ENCODE measurements at places on chromosomes 12 and 14.

GRCh38 chr14:47674148-47674542, 1.3 kb downstream of the MDGA2 start:
- no peak for DNase-seq

- DNase-seq = no peak
Observed at GRCh38 chr14:68784978-68785533, 7.8 kb downstream of the ZFP36L1 start.

DNA sequence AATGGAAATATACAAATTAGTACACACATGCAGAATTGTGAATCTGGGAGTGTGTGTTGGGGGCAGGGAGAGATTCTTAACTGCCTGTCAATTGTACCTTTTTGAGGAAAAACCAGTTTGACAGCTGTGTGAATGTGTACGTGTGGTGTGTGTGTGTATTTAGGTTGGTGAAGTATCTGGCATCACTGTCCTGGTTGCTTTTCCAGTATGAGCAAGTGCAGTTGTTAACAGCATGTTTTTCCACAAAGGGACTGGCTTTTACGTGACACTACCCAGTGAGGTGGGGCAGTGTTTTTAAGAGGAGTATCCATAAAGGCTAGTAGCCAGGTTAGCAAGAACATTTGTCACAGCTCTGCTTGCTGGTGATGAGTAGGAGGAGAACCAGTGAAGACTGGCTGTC, 56.1 kb downstream of the DAAM1 start:
- no peak for DNase-seq

GRCh38 chr12:110024051-110024450, 24.3 kb downstream of the C12orf76 start:
- no peak for DNase-seq

DNA sequence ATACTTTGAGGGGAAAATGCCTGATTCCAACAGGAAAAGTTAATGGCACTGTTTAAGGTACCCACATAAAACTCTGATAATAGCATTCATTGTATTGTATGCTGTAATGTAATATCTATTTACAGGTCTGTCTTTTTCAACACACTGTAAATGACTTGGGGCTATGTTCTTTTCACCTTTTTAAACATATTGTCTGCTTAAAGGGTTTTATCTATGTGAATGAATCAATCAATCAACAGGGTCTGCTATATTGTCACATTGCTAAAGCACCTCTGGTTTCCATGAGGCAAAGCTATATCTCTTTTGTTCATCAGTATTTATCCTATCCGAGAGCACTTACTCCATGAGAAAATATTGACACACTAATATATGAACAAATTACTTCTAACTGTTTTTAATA, 288.0 kb downstream of the SLC6A15 start:
- no peak for DNase-seq

DNA sequence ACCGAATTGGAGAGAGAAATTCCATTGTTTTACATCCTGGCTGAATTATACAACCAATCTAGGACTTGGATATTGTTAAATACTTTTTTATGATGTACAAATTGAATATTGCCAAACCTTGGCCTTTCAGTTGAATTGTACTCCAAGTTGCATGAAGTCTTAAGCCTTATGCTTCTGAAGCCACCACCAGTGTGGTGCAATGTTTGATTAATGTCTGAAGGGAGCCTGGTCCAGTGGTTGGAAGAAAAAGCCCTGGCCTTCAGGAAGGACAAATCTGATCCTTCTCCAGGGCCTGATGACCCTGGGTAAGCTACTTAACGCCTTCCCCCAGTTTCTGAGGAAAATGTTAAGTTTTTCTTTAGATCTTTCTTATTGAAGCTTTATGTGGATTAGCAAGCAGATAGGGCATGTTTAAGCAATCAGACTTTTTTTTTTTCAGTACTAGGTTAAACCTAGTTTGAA, 72.0 kb downstream of the PAPOLA start:
- DNase-seq = no peak

DNA sequence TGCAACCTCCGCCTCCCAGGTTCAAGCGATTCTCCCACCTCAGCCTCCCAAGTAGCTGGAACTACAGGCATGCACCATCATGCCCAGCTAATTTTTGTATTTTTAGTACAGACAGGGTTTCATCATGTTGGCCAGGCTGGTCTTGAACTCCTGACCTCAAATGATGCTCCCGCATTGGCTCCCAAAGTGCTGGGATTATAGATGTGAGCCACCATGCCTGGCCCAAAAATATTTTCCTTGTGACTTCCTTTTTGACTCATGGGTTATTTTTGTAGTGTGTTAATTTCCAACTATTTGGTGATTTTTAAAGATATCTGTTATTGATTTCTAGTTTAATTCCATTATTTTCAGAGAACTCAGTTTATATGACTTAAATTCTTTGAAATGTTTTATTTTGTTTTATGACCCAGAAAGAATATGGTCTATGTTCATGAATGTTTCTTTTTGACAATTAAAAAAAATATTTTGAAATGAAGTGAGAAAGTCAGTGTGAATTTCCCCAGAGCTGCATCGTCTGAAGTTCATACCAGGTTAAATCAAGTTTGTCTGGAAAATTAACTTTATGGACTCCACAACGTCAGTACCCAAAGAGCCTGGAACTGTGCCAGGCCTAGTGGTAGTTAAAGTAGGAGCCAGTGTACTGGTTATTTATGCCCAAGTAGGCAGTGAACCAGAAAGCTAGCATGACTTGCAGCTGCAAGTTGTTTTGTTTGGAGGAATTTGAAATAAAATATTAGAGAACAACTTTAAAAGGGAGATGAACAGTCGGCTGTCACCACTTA, 2.8 kb upstream of the CDKL1 start:
- DNase-seq = no peak

DNA sequence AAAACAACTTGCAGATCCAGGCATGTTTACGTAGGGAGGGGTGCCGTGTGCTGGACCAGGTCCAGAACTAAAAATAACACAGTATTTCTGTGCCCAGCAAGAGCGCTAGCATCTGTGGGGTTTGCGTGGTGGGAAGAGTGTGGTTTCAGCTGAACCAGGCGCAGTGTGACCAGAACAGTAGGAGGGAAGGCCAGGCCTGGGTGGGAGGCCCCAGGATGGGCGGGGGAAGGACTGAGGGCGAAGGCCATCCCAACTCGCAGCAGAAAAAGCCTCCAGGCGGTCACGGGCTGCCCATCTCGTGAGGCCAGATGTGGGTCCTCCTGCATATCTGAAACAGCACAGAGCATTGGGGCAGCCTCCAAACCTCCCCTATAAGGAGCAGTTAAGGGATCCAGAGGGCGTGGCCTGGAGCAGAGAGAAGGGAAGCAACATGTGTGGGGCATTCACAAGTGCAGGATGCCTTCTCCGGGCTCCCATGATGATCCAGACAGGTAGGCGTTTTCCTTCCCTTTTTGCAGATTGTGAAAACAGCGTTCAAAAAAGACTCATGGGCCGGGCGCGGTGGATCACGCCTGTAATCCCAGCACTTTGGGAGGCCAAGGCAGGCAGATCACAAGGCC, 17.8 kb upstream of the CD9 start:
- DNase-seq = peak; percentile 87

DNA sequence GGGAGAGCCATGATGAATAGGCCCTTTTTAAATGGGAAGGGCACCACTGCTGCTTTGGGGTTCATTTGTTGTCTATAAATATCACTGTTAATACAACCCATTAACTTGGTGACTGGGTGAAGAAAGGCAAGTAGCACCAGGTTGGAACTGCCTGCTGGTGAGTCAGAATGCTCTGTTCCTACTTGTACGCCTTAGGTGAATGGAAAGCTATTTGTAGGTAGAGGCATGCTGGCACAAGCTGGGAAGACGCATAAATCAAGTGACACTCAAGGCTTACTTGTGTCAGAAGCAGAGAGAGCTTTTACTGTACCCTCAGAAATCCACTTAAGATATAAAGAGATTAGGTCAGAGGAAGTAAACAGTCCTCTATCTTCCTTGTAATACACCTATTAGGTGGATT, 142.5 kb downstream of the TMX1 start:
- no peak for DNase-seq

GRCh38 chr14:85024931-85025330, 505.0 kb upstream of the FLRT2 start:
- no peak for DNase-seq

GRCh38 chr12:79020106-79020505, 155.5 kb downstream of the SYT1 start:
- DNase-seq = peak; percentile 15

GRCh38 chr12:89873745-89874144, 165.1 kb upstream of the ATP2B1 start:
- DNase-seq = no peak

GRCh38 chr12:116096874-116097273, 180.6 kb downstream of the MED13L start:
- DNase-seq = no peak

DNA sequence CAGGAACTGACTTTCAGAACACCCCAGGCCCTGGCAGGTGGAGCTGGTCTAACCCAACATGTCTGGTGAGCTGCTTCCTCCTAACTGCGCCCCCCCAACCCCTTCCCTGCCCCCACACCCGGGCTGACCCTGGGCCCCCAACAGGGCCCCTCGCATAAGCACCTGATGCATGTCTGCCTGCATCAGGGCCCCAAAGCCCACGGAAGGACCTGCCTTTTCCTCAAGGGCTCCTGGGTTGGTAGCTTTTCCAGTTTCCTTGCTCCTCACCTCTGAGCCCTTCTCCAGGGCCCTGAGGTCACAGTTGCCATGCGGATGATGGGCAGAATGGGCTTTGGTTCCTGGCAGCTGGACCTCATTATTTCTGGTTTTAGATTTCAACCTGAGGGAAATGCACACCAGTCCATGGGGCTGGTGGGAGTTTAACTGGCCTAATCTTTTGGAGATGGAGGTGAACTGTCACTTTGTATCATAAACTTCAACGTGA, 18.5 kb downstream of the TESC start:
- DNase-seq = no peak

DNA sequence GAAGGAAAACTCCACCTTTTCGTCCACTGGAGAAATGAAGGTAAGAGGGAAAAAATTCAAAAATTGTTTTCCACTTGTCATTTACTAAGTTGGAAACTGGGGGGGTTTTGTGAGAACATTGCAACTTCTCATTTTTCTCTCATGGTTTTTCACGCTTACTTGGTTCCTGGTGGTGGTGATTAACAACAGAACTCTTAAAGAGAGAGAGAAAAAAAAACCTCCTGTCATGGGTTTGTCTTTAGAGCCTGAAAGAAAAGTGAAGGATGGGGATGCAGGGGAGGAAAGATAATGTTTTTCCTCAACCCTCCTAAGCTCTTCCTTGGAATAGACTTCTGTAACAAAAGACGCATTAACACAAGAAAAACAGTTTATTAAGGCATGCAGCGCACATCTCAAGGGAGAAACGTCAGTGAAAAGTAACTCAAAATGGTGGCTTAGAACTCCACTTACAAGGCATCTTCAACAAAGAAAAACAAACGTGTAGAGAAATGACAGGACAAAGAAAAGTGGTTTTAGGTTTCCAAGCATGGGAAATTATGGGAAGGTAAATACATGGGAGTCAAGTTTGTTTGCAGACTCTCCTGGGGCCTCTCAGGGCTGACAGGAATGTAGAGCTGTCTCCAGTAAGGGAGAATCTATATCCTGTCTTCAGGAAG, 81.9 kb upstream of the ATF7IP start:
- no peak for DNase-seq

DNA sequence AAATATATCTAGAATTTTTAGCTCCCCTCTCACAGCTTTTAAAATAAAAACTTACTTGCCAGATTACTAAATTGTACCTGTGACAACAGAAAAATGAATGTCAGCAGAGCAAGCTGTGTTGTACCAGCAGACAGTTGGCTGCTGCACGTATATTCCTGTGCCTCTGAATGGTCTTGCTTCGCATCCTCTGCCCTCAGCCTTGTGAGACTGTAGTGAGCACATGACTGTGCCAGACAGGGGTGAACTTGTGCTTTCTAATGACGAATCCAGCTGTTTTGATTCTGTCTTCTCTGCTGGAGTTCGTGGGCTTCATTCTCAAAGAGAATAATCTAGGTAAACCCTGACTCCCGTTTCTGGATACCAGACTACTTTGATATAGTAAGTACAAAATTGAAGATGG, 58.3 kb upstream of the FRMD6 start:
- DNase-seq = no peak

GRCh38 chr12:58847901-58848600, 72.3 kb downstream of the LRIG3 start:
- DNase-seq = peak; percentile 18

DNA sequence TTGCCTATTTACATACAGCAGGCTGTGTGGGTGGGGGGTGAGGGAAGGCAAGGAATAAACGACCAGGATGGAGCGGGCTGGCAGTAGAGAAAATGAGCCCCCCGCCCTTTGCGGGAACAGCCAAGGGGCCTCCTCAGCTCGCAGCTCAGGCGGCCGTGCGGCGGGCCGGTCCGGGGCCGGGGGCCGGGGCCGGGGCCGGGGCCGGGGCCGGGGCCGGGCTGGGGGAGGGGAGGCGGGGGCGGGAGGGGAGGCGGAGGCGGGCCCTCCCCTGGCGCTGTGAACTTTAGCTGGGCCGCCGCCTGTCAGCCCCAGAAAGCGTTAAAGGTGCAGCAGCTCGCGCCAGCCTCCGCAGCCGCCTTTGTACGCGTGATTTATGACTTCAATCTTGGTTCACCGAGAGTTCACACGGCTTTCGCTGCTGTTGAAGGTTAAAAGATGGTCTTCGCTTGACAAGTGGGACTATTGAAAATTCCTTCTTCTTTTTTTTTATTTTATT, 28.8 kb downstream of the HOXC4 start:
- no peak for DNase-seq

- DNase-seq = no peak
Observed at GRCh38 chr12:60191676-60192359, 596.0 kb downstream of the SLC16A7 start.

DNA sequence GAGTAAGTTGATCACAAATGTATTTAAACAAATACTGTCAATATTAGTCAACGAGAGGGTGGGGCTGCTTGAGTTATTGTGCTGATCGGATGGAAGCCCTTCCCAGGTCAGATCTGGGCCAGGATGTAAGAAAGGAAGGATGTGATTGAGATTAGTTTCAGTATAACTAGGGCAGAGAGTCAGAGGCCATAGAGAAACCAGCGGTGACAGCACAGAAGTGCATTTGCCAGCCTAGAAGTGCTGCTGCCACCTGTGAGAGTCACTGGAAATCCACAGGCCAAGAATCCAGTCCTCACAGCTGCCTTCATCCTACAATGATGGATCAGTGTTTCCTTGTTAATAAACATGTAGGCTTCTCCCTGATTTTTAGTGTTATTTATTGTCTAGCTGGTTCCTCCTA, 9.8 kb upstream of the FERMT2 start:
- peak; percentile 25 for DNase-seq

DNA sequence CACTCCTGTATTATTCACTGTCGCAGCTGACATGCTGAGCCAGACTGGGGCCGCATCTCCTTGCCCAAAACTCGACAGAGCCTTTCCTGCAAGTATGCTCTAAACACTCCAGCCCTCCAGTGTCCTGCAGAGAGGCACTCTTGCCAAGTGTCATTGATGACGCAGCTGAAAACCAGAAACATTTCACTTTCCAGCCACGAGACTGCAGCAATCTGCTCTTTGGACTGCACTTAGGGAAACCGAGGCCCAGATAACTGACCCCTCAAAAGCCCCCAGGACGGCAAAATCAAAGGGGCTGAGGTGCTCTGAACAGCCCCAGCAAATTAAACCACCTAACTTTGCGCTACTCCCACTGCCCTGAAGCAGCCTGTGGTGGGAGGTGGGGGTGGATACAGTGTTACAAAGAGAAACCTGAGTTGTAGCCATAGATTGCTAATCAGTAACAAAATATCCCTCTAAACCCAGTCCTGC, 2.6 kb downstream of the CCDC85C start:
- no peak for DNase-seq

- DNase-seq = no peak
Observed at GRCh38 chr12:107411792-107412535, 273.6 kb upstream of the PWP1 start.

- no peak for DNase-seq
Observed at GRCh38 chr14:95649230-95649629, 37.0 kb upstream of the TCL1B start.

Measured in dermis microvascular lymphatic vessel endothelial cell (primary cell).